ENCODE measurements at places on chromosomes 6 and 20. TPM values are rescaled to one million over a fixed set of nuclear protein-coding genes. Genes with fewer than 3 reads are reported as not detected.

GNMT gene
- total RNA-seq, result 1.00 TPM

SLC17A4 gene
- not detected for total RNA-seq

CDSN gene
- total RNA-seq, result not detected

RNF144B gene
- total RNA-seq, result 4.9 TPM

DNA sequence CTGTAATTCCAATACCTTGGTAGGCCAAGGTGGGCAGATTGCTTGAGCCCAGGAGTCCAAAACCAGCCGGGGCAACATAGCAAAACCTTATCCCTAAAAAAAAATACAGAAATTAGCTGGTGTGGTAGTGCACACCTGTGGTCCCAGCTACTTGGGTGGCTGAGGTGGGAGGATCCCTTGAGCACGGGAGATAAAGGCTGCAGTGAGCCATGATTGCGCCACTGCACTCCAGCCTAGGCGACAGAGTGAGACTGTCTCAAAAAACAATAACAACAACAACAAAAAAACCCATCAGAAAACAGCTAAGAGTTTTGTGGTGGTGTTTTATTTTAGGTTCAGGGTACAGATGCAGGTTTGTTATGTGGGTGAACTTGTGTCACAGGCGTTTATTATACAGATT, 42.9 kb upstream of the FANCE start:
- no peak for DNase-seq
- H3K4me3 ChIP-seq, result no peak overlapping the region
- H3K4me1 ChIP-seq, result no peaks in the 10 kb centered on the region
- no peak overlapping the region for H3K27ac ChIP-seq
- H3K36me3 ChIP-seq, result no peaks in the 10 kb centered on the region
- H3K27me3 ChIP-seq, result no peaks in the 10 kb centered on the region

DNA sequence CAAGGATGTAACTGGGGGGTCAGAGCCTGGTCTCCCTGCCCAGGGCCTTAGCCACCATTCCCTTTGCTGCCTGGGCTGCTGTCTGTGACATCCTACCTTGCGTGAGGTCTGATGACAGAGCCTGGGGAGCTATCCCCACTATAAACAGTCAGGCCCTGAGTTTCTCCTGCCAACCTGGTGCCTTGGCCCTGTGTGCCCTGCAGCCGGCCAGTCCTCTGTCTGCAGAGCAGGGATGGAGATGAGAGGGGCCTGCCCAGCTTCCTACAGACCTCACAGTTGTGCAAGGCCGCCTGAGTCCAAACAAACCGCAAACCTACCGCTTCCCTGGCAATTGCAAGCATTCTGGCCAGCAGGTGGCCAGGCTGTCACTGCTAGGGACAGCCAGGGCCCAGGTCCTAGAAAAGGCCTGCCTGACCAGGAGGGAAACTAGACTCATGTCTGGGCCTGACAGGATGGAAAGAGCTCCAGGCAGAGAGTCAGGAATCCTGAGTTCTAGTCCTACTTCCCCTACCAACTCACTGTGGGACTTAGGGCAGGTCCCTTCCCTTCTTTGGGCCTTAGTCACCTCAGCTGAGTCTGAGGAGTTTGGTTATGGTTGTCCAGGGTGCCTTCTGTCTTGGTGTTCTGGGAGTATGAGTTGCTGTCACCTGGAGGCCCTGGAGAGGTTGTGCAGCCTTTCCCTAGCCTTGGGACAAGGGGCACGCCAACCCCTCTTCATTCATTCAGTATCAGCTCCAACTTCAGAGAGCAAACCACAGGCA, 86.2 kb downstream of the VEGFA start:
- H3K27ac ChIP-seq, result no peak overlapping the region
- DNase-seq, result no peak
- H3K27me3 ChIP-seq, result no peaks in the 10 kb centered on the region
- H3K36me3 ChIP-seq, result no peaks in the 10 kb centered on the region
- no peaks in the 10 kb centered on the region for H3K4me1 ChIP-seq
- no peak overlapping the region for H3K4me3 ChIP-seq

DNA sequence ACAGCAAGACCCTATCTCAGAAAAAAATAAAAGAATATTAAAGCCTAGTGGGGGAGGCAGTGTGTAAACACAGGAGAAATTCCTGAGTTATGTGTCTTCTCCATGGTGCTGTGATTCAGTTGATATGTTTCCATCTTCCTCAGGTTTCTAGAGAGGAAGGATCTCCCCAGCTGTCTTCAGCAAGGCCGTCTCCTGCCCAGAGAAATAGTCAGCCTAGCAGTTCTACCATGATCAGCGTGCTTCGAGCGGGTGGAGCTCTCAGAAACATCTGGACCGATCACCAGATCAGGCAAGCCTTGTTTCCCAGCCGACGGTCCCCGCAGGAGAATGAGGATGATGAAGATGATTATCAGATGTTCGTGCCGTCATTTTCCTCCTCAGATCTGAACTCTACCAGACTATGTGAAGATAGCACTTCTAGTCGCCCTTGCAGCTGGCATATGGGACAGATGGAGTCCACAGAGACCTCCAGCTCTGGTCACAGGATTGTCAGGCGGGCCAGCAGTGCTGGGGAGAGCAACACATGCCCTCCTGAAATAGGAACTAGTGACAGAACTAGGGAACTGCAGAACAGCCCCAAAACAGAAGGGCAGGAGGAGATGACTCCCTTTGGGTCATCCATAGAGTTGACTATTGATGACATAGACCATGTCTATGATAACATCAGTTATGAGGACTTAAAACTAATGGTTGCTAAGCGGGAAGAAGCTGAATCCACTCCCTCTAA, 34.9 kb upstream of the MTHFD1L start:
- H3K27ac ChIP-seq, result no peak overlapping the region
- DNase-seq, result no peak
- H3K4me3 ChIP-seq, result no peak overlapping the region
- H3K27me3 ChIP-seq, result no peaks in the 10 kb centered on the region
- no peaks in the 10 kb centered on the region for H3K4me1 ChIP-seq

DNA sequence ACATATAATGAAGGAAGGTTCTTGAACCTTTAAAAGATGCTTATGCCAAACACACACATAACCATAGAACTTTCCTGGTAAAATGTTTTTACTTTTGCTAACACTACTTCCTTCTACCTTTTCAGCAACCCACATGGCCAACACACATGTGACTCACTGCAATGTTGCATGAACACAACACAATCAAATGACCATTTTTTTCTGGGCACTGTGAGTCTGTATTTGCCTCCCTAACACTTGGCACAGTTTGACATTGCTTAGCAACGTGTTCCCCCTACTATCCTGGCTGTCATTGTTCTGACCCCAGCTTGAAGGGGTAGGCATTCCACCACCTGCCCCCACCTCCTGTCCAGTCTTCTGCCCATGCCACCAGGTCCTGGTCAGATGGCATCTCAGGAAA, 204.8 kb upstream of the PRND start:
- no peaks in the 10 kb centered on the region for H3K4me1 ChIP-seq
- no peaks in the 10 kb centered on the region for H3K36me3 ChIP-seq
- H3K27me3 ChIP-seq, result no peaks in the 10 kb centered on the region
- no peak for DNase-seq
- H3K4me3 ChIP-seq, result no peak overlapping the region

GRCh38 chr6:108883172-108883571, 35.0 kb downstream of the ARMC2 start:
- DNase-seq, result no peak
- no peak overlapping the region for H3K4me3 ChIP-seq
- no peaks in the 10 kb centered on the region for H3K36me3 ChIP-seq
- no peaks in the 10 kb centered on the region for H3K4me1 ChIP-seq
- H3K27ac ChIP-seq, result no peak overlapping the region

DNA sequence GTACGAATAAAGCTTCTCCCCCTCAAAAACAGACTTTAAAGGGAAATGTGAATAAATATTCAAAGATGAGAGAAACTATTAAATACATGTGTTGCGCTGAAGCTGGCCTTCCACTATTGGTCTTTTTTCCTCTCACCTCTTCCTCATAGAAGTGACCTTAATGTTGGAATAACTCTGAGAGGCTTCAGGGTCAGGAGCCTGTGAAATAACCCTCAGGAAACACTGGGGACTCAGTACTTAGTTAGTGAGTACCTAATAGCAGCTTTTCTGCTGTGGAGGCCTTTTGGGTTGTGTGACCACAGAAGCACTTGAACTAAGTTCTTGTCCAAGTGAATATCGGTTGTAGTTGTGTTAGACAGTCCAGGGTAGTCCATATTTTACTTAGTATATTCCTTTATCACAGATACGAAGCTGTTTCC, 799 bp upstream of the SHPRH start:
- no peak overlapping the region for H3K27ac ChIP-seq
- H3K4me3 ChIP-seq, result peak overlapping the region; percentile 88
- H3K36me3 ChIP-seq, result no peaks in the 10 kb centered on the region
- peaks cover 9% of the 10 kb centered on the region for H3K4me1 ChIP-seq

GRCh38 chr6:104575536-104575935, 284.2 kb downstream of the HACE1 start:
- no peak overlapping the region for H3K4me3 ChIP-seq
- no peaks in the 10 kb centered on the region for H3K4me1 ChIP-seq
- H3K27me3 ChIP-seq, result no peaks in the 10 kb centered on the region
- DNase-seq, result no peak

All from ovary (tissue), 10 donors.